ENCODE measurements at places on chromosomes 2 and 18. TPM values are rescaled to one million over a fixed set of nuclear protein-coding genes. Genes with fewer than 3 reads are reported as not detected.

IL1F10 gene
- total RNA-seq, result not detected

SMYD1 gene
- 0.87 TPM for total RNA-seq

VIT gene
- 1.4 TPM for total RNA-seq

UGT1A10 gene
- total RNA-seq, result not detected

CHRNG gene
- total RNA-seq, result 0.87 TPM

DNA sequence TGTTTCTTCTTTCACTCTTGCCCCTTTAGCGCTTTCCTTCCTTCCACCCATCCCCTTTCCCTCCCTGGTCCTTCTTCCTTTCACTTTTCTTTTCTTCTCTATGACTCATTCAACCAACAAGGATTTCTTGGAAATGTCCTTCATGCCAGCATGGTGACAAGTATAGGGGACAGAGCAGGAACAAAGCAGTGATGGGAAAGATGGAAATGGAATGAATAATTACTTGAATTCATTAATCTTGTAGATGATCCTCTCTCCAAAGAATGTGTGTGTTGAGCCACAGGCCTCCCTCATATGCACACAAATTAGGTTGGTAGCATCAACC is 1.5 kb downstream of the VAMP5 start:
- DNase-seq, result no peak

- DNase-seq, result no peak
Observed at GRCh38 chr2:24018241-24018640, 8.4 kb downstream of the MFSD2B start.

GRCh38 chr18:23357996-23358594 is 95.0 kb upstream of the RIOK3 start:
- no peak for DNase-seq

- no peak for DNase-seq
Observed at GRCh38 chr18:3408107-3408506, 41.9 kb upstream of the TGIF1 start.

- no peak for DNase-seq
Observed at GRCh38 chr2:231662811-231663457, 45.4 kb upstream of the PTMA start.

GRCh38 chr2:96409820-96410164 is 74.2 kb downstream of the NCAPH start:
- DNase-seq, result no peak

GRCh38 chr2:142495141-142495540 is 364.3 kb upstream of the LRP1B start:
- DNase-seq, result no peak
